ENCODE measurements at places on chromosomes 2 and 18. TPM values are rescaled to one million over a fixed set of nuclear protein-coding genes. Genes with fewer than 3 reads are reported as not detected.

LONRF2 gene
- total RNA-seq: not detected

ANKRD29 gene
- total RNA-seq: not detected

ALKAL2 gene
- total RNA-seq: 3.2 TPM

CWC22 gene
- total RNA-seq: 16.9 TPM

CNTNAP5 gene
- total RNA-seq: 5.0 TPM

FAM237A gene
- total RNA-seq: not detected

RAB12 gene
- total RNA-seq: 35.3 TPM

SIX3 gene
- total RNA-seq: not detected

- DNase-seq: no peak
Measured at GRCh38 chr2:160076241-160076640, 13.8 kb upstream of the PLA2R1 start.

DNA sequence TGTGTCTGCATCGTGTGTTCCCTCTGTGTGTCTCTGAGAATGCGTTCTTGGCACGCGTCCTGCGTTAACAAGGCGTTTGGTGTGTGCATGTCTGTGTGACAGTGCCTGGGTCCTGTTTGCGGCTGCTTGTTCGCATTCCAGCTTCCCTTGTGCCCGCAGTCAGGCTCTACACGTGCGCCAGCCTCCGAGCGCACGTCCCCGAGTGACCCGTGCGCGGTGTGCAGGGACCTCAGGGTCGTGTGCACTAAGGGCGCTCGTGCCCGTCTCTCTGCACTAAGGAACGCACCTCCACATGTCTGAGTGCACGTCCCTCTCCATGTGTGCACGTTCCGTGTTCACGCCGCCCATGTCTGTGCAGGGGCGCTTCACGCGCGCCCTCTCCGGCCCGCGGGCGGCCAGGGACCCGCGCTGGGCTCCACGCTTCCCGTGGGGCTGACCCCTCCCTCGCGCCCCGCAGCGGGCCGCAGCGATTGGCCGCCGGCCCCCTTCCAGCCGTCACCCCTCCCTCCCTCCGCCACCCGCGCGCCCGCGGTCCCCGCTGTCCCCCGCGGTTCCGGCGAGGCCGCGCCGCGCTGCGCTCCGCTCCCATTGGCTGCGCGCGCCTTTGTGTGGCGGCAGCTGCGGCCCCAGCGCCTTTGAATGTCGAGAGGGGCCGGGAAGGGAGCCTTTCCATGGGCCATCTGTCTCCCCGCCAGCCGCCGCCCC lies 229.4 kb downstream of the HAUS1 start:
- DNase-seq: peak; percentile 18

GRCh38 chr2:105239924-105240323 lies 1.6 kb upstream of the GPR45 start:
- DNase-seq: no peak

DNA sequence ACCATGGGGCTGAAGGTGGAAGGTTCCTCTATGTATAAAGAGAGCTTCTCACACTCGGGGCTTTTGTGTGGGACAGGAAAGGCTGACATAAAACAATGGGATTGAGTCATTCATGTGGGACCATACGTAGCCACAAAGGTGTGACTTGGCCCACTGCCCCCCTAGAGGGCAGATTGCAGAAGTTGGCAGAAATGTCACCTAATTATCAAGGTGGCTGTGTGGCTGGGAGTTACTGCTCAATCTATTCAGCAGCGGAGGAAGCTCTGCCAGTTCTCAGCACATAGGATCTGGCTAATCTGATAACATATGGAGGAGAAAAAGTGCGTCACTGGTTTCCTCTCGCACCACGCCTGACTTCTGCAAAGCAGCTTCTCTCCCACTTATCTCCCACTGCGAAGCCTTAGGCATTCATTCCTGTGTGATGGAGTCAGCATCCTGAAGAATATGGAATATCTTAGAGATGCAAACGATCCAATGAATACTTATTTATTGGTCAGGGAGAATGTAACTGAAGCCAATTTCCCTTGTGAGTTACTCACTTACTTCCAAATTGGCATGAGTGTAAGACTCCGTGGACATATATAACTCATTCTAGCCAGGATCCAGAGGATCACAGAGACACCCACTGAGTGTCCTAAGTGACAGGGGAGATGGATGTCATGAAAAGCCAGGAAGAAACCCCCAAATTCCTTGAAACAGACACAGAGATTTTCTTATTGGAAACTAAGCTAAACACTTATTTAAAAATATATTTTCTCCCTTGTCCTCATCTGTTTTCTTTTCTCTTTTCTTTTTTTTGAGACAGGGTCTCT lies 344.8 kb downstream of the TGIF1 start:
- no peak for DNase-seq

DNA sequence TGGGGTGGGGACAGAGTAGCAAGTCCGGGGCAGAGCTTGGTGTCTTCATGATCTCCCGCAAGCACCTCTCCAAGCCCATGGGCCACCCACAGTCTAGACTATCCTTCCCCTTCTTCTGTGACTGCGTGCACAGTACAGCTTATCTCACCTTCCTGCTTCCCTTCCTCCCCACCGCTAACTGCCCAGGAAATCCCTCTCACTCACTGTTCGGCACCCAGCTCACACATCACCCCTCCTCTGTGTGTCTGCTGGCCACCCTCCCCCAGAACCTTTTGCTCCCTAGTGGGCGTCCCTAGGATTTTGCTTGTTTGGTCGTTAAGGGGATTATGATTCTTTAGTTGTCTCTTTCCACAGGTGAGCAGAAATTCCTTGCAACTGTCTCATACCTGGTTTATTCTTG lies 31.5 kb upstream of the SMAD7 start:
- no peak for DNase-seq

DNA sequence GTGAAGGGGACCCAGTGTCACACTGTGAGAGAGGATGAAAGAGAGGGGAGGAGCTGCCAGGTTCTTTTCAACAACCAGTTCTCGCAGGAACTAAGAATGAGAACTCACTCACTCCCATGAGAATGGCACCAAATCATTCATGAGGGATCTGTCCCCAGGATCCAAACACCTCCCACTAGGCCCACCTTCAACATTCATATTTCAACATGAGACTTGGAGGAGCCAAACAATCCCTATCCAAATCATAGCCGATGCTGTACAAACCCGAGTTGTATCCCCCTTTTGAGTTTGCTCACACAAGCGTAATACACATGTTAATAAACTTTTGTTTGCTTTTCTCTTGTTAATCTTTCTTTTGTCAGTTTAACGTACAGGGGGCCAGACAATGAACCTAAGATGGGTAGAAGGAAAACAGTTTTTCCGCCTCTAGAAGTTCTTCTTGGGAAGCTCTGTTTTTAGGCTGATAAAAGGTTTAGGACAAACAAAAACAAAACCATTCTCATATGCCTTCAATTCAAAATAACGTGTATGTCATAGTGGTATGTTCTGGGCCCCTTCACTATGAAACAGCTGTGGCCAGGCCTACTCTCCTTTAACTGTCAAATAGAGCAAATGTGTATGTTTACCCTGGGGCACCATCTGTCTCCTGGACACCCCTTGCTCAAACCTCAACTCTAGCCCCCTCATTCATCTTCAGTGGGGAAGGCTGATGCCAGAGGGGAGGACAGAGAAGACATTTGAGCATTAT lies 9.1 kb upstream of the TMEM37 start:
- no peak for DNase-seq

GRCh38 chr18:3213300-3214059 lies 6.3 kb downstream of the MYOM1 start:
- no peak for DNase-seq

- DNase-seq: no peak
Measured at GRCh38 chr2:121018136-121019061, 266.6 kb downstream of the TFCP2L1 start.

DNA sequence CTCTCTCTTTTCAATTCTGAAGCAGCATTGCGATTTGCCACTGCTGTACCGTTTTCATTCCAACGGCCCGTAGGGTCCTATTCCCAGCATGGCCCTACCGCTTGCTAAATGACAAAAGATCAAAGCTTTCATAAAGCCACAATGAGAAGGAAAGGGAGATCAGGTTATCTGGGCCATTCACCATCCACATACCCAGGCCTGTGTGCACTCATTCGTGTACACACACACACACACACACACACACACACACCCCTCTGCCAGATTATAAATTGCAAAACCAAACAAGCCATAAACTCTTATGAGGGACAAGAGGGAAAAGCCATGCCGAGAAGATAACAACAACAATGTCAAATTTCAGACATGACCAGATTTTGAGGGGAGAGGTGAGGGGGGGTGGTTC lies 282.3 kb downstream of the BCL11A start:
- no peak for DNase-seq

DNA sequence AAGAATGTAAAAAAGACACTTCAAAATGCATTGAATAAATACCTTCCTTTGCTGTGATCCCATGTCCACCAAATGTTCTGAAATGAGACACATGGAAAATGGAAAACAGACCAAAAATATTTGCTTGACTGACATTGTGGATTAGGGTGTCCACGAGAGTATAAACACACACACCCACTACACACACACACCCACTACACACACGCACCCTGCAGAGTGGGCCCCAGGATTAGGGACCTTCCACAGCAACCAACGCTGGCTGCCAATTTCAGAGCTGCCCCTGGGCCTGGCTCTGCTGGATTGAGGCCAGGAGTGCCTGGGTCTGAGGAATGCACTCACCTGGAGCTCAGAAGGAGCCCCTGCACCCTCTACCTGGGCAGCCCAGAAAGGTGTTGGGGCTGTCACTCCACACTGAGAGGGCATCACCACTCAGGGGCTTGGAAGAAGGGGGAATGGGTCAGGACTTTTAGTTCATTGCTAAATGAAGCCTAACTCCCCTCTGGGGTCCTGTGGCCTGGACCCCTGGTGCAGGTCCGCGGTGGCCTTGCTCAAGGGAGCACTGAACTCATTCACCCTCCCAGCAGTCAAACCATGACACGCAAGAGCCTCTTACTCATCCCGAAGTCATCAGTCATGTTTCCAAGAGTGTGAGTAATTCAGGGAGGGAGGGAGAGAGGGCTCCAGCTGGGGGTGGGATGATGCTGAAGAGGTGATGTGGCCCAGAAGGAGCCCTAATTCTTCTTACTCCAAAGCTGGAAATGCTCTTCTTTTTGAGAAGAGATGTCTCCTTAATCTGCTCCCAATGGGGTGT lies 50.2 kb upstream of the PLB1 start:
- no peak for DNase-seq

- no peak for DNase-seq
Measured at GRCh38 chr2:24510771-24511170, 19.7 kb downstream of the NCOA1 start.

DNA sequence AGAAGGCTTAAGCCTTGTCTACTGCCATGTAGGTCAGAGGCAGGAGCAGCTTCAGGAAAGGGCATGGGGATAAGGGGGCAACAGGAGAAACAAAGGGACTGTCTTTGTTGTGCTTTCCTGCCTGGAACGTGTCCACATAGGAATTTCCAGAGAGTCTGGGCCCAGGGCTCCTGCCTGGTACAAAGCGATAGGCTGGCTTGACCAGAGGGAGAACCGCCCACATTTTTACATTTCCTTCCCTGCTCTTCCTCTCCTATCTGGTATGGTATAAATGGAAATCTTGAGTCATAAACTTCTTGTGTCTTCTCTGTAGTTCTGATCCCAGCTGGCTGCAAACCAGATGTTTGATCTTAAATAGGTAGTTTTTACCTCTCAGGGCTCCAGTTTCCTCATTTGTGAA lies 414.8 kb downstream of the HRH4 start:
- no peak for DNase-seq

DNA sequence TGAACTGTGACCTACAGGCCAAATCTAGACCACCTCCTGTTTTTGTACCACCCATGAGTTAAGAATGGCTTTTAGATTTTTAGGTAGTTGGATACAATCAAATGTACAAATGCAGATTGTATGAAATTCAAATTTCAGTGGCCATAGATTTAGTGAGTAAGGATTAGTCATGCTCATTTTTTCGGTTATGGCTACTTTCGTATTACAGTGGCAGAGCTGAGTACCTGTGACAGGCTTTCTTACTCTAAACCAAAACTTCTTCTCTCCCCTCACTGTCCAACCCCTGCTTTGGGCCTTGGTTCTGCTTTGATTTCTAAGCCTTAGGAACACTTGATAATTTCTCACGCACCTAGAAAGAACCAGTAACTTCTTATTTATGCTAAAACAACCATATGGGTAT lies 82.1 kb downstream of the CDC42EP3 start:
- DNase-seq: no peak

DNA sequence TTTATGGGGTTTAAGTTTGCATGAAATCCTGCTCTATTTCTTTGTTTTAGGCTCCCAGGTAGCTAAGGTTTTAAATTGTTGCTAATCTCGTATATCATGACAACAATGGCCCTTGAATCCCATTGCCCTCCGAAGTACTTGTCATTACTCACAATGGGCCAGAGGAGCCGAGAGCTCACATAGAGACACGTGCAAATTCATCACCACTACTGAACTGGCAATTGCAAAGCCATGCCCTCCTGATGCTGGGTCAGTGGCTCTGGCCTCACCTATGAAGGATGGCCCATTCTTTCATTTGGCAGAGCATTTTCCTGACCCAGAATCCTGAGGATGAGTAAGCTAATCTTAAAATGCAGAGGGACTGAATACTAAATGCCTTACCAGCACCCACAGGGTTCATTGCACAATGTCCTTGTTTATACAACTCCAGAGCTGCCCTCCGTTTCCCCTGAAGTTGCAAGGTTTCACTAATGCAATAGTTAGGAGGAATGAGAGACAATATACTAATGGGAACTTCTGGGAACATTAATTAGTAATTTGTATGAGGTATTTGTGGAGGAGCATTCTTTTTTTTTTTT lies 71.6 kb upstream of the GAREM1 start:
- no peak for DNase-seq

- no peak for DNase-seq
Measured at GRCh38 chr2:148936857-148937450, 61.9 kb downstream of the KIF5C start.

DNA sequence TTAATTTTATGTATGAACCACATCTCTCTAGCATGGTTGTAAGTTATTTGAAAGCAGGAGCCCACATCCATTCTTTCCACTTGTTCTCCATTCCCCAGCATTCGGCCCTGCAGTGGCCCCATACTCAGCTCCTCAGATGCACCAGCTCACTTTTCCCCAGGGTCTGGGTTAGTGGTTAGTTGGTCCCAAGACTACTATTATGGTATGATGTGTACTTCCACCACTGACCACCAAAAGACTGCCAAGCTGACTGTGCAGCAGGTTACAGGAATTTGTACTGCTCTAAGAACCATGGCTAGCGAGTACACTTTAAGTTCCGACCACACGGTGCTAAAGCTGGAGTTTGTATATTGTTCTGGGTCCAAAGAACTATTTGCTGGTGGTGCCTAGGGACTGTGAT lies 413.6 kb upstream of the TCF4 start:
- no peak for DNase-seq

GRCh38 chr2:74457549-74458131 lies 598 bp upstream of the WBP1 start:
- peak; percentile 57 for DNase-seq

GRCh38 chr18:49924293-49924983 lies 111.1 kb upstream of the ACAA2 start:
- DNase-seq: no peak

GRCh38 chr2:54262015-54262765 lies 6.2 kb upstream of the TSPYL6 start:
- no peak for DNase-seq

- DNase-seq: no peak
Measured at GRCh38 chr2:46845542-46846486, 69.8 kb downstream of the MCFD2 start.

GRCh38 chr18:63192885-63193349 lies 126.7 kb downstream of the BCL2 start:
- DNase-seq: no peak
